ENCODE measurements at places on chromosomes 12 and 14.
A peak's percentile ranks its signal among the peaks of the same experiment; 100 is the strongest.

DNA sequence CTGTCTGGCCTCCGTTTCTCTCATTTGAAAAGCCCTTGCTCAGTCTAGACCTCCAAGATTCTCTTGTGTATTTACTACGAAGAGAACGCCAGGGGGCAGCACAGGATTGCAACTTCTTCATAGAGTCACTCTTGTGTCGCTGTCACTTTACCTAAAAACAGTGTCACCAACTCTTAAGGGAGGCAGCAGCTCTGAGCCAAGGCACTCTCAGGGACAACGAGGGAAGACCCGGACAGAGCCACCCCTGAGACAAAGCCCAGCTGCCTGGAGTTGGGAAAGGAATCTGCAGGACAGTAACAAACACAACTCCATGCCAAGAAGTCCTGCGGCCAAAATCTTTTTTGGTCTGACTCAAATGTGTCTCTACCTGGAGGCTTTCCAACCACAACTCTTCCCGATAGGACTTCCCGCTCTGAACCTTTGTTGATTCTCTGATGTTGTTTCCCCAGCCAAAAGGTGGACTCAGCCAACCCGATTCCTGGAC, 9.6 kb upstream of the RPAP3 start:
- DNase-seq = peak; percentile 70

DNA sequence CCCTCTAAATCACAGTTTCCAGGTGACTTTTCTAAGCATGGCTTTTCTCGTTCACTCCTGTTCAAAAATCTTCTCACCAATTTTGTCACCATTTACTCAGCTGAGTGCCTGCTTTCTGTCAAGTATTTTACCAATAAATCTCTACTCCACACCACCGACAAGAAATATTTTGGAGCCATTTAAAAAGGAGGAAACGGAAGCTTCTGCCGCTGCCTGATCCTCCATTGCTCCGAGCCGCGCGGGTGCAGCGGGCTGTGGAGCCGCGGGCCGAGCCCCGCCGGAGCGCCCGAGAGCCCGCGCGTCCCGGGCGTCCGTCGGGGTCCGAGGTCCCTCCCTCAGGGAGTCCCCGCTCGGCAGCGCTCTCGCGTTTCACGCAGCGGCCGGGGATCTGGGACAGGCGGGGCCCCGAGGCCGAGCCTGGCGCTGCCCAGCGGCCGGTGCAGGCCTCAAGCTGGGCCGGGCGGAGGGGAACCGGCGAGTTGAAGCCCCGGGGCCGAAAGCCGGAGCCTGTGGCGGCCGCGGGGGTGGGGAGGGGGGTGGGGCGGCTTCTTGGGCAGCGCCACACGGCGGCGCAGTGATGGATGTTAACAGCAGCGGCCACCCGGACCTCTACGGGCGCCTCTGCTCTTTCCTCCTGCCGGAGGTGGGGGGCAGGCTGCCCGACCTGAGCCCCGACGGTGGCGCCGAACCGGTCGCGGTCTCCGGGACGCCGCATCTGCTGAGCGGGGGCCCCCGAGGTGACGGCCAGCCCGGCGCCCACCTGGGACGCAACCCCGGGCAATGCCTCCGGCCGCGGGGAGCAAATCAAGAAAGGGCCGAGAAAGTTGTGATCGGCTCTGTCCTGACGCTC, 1.1 kb upstream of the HEBP1 start:
- DNase-seq = no peak

- no peak for DNase-seq
Measured at GRCh38 chr12:100141666-100141997, 1.0 kb downstream of the BLTP3B start.

DNA sequence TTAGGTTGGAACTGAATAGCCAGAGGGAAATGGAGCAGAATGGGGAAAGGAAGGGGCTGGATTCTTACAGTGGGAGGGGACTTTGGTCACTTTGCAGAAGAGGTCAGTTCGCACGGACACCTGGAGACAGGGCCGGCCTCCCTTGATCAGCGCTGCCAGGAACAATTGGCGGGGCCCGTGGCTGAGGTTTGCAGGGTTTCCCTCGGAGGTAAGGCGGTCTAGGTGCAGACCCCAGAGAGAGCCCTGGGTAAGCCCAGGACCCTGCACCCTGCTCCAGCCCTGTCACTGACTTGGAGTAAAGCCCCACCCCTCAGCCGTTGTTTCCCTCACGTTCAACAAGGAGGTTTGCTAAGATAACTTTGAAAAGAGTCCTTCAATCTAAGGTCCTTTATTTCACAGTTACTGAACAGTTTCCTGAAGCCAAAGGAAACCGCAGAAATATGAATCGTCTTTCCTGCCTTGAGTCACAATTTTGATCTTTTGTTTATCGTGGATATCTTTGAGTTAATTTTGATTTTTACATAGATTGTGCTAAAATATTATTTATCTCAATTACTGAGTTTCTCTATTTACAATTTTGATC, 231.4 kb upstream of the RTL1 start:
- no peak for DNase-seq

DNA sequence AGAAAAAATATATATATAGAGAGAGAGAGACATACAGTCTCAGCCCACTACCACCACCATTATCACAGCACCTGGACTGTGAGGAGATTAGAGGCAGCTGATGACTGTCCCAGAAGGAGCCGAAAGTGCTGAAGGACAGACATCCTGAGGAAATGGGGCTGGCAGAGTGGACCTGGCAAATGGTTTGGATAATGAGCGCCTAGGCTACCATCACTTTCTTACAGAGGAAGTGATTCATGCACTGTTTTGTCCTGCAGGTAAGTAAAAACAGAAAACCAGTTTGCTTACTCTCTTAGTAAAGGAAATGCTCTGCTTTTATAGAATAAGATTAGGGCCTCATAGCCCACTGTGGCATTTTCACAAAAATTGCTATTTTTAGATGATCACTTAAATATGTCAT, 28.6 kb upstream of the DNM1L start:
- DNase-seq = no peak

DNA sequence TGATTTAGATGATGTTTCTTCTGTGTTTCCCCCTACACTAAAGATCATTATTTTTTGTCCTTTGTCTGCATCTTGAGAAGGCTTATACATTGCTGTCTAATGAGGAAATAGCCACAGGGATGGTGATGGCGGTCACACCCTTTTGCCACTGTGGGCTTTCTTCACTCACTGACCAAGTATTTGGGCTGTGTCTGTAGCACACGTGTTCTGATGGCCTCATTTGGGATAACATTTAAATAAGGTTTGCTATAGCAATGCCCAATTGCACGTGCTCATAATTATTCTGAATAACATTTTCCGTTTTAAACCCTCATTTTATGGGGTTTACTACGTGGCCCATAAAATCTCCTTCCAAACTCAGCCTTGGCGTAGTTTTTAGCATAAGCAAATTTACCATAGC, 230.3 kb upstream of the PRICKLE1 start:
- no peak for DNase-seq

- DNase-seq = no peak
Measured at GRCh38 chr14:73467800-73468199, 9.5 kb upstream of the NUMB start.

- DNase-seq = no peak
Measured at GRCh38 chr14:22489957-22490950, 98.8 kb downstream of the DAD1 start.

DNA sequence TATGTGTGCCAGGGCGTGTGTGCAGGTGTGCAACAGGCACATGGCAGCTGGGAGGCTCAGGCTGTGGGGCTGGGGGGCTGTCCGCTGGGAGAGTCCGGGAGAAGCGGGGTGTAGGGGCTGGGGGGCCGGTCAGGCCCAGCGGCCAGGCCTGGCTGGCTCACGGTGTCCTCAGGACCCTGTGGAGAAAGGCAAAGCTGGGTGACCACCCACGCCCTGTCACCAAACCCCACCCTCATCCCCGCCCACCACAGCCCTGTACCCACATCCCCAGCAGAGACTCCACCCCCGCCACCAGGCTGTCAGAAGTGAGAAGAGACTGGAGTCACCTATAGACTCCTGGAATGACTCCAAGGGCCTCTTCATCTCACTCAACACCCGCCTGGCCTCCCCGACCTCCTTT, 85.3 kb downstream of the SCARB1 start:
- no peak for DNase-seq
